ENCODE measurements at places on chromosomes 12 and 14.

- DNase-seq = no peak
Observed at GRCh38 chr14:31068235-31068634, 42.1 kb upstream of the STRN3 start.

GRCh38 chr14:105087308-105087962 is 22.2 kb upstream of the GPR132 start:
- DNase-seq = peak; percentile 72

DNA sequence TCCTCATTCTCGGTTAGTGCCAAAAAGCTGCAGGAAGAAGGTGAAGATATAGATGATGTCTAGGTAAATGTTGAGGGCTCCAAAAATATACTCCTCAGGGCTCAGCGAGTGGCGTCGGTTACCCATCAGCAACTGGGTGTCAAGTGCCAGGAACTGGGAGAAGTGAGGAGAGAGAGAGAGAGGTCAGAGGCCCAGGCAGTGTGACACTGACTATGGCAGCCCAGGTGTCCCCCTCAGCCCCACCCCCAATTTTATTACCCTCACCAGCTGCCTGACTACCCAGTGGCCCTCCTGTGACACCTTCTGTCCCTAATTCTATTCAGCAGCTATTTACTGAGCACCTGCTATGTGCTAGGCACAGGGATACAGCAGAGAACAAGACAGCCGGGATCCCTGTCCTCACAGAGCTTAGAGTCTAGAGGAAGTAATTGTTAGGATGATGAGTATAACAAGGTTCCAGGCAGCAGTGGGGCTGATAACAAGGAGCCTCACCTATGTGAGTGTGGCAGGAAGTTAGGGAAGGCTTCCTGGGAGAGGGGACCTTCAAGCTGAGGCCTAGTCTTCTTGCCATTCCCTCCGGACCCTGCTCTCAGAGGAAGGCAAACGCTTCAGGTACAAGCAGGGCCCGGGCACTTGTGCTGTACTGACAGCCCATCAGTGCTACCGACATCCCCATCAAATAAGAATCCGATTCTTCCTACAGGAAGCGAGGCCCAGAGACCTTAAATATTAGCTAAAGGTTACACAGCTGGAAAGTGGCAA is 27.8 kb upstream of the BCDIN3D start:
- no peak for DNase-seq

DNA sequence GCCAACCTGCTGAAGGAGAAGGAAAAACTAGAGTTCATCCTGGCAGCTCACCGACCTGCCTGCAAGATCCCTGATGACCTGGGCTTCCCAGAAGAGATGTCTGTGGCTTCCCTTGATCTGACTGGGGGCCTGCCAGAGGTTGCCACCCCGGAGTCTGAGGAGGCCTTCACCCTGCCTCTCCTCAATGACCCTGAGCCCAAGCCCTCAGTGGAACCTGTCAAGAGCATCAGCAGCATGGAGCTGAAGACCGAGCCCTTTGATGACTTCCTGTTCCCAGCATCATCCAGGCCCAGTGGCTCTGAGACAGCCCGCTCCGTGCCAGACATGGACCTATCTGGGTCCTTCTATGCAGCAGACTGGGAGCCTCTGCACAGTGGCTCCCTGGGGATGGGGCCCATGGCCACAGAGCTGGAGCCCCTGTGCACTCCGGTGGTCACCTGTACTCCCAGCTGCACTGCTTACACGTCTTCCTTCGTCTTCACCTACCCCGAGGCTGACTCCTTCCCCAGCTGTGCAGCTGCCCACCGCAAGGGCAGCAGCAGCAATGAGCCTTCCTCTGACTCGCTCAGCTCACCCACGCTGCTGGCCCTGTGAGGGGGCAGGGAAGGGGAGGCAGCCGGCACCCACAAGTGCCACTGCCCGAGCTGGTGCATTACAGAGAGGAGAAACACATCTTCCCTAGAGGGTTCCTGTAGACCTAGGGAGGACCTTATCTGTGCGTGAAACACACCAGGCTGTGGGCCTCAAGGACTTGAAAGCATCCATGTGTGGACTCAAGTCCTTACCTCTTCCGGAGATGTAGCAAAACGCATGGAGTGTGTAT is 2.4 kb downstream of the FOS start:
- peak; percentile 69 for DNase-seq

- no peak for DNase-seq
Observed at GRCh38 chr12:98948343-98948949, 303.4 kb downstream of the APAF1 start.

GRCh38 chr12:42564996-42565395 is 24.6 kb downstream of the PRICKLE1 start:
- no peak for DNase-seq

GRCh38 chr14:68521961-68522509 is 270.8 kb downstream of the ZFP36L1 start:
- no peak for DNase-seq

DNA sequence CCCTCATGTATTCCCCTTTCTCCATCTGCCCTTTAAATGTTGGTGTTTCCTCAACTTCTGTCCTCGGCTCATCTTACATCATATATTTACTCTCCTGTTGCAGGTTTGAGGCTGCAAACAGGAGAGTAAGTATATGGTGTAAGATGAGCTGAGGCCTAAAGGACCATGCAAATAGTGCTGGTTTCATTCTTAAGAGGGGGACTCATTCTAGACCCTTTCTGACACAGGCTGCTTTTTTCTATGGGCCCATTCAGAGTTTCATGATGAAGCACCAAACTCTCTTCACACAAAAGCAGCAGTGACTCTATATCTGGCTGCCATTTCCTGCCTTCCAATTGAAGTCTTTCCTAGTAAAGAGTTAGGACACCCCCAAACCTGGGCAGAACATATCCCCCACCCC is 218.5 kb downstream of the PHLDA1 start:
- DNase-seq = no peak

- peak; percentile 92 for DNase-seq
Observed at GRCh38 chr14:32073537-32074189, 3.4 kb upstream of the ARHGAP5 start.

- no peak for DNase-seq
Observed at GRCh38 chr14:43341921-43342320, 1165.2 kb downstream of the FSCB start.

DNA sequence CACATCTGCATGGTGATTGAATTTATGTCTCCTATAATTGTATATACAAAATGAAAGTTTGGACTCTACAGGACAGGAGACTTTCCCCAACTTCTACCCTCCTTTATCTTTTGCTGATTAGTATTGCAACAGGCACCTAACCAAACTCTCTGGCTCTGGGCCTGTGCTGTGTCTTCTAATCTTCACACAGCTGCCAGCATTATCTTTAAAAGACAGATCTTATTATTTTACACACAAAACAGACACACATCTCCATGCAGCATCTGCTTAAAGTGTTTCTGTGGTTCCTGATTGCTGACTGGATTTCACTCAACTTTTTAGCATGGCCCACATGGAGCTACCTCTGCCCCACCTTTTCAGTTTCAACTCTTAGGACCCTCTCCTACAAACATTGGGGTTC is 154.9 kb upstream of the PELI2 start:
- DNase-seq = peak; percentile 51

DNA sequence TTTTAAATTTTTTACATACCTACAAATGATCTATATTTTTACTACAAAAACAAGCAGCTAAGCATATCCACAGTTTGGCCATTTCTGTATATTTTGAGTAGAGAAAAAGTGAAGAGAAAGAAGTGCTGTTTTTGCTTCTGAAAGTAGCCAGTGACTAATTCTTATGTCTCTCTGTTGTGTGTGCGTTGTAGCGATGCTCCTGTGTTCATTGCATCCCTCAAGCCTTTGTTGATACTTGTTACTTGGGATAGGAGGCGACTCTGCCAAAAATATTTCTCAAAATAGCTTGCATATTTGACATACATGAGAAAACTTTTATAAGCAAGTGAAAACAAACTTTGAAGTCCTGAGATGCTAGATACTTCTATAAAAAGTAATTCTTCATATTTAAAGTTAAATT is 714.1 kb downstream of the FSCB start:
- no peak for DNase-seq

DNA sequence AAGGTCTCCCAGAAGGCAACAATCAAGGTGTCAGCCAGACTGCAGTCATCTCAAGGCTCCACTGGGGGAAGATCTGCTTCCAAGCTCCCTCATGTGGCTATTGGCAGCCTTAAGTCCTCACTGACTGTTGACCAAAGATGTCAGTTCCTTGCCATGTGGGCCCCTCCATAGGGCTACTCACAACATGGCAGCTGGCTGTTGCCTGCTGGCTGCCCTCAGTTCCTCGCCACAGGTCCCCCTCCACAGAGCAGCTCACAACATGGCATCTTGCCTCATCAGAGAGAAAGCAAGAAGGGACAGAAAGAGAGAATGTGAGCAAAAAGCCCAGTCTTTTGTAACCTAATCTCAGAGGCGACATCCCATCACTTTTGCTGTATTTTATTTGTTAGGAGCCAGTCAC is 34.4 kb upstream of the EGLN3 start:
- no peak for DNase-seq

- peak; percentile 7 for DNase-seq
Observed at GRCh38 chr12:57939291-57939690, 2.1 kb upstream of the ATP23 start.

- peak; percentile 23 for DNase-seq
Observed at GRCh38 chr14:67170660-67171059, 18.6 kb upstream of the GARIN2 start.

DNA sequence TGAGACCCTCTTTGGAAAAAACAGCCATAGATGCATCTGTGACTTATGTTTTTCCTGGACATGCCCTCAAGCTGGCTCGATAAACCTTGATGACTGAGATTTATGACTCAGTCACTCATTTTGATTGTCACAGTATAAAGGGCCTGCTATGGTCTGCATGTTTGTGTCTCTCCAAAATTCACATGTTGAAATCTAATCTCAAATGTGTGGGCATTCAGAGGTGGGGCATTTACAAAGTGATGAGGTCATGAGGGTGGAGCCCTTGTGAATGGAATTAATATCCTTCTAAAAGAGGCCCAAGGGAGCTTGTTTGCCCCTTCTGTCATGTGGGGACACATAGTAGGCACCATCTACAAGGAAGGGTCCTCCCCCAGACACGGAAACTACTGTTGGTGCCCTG is 372.9 kb downstream of the APAF1 start:
- no peak for DNase-seq

GRCh38 chr14:43369710-43370564 is 1137.1 kb downstream of the FSCB start:
- no peak for DNase-seq

GRCh38 chr12:22034709-22035506 is 11.1 kb upstream of the CMAS start:
- DNase-seq = no peak

DNA sequence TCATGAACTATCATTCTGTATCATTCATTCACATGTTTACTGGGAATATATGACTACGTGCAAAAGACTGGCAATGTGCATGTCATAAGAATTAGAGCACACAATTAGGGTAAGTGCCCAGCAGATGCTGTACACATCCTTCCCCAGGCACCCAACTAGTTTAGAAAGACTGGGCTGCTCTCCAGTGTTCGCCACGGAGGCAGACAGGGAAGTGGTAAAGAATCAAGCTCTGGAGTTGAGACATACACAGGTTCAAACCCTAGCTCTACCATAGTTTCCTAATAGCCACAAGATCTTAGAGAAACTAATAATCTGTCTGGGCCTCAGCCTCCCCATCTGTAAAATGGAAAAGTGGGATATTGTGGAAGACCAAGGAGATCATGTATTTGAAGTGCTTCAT is 6.8 kb downstream of the TMCC3 start:
- DNase-seq = no peak

- no peak for DNase-seq
Observed at GRCh38 chr14:85243321-85243720, 286.6 kb upstream of the FLRT2 start.

- peak; percentile 24 for DNase-seq
Observed at GRCh38 chr14:54374117-54374884, 22.5 kb upstream of the CDKN3 start.

GRCh38 chr12:120079411-120080400 is 36.8 kb downstream of the RAB35 start:
- DNase-seq = peak; percentile 8

- DNase-seq = peak; percentile 58
Observed at GRCh38 chr12:115756804-115757203, 520.7 kb downstream of the MED13L start.

DNA sequence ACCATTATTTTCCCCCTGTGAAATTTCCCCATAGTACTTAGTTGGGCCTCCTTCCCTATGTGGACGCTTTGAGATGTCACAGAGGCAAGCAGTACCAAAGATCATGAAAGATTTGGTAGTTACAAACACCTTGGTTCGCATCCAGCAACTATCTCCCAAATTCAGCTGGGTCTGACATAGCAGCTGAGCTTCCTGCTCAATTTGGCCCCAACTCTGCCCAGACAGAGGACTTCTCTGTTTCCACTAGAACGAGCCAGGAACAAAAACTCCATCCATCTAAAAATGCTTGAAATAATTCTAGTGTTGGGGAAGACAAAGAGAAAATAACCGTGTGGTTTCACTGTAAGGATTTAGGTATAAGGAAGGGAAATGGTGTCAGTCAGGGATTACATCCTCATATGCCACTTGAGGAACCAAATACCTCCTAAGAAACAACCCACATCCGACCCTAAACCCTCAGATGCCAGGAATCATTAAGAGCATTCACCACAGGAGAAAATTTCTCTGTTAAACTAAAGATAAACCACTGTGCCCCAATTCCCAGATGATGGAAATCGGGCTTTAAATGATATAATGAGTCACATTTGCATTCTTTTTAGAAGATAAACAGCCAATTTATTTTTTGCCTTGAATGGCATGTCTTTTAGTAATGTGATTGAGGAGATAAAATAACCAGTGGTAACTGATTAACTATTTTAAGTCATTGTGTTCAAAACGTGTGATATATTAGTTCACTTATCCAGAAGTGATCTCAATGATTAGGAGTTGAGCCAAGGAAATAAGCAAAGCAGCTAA is 103.7 kb upstream of the IFNG-AS1 start:
- no peak for DNase-seq

- DNase-seq = no peak
Observed at GRCh38 chr12:132554845-132555630, 55.3 kb downstream of the LRCOL1 start.

GRCh38 chr12:121217761-121218160 is 7.8 kb downstream of the P2RX4 start:
- no peak for DNase-seq

- no peak for DNase-seq
Observed at GRCh38 chr12:11524446-11524845, 125.0 kb upstream of the ETV6 start.

DNA sequence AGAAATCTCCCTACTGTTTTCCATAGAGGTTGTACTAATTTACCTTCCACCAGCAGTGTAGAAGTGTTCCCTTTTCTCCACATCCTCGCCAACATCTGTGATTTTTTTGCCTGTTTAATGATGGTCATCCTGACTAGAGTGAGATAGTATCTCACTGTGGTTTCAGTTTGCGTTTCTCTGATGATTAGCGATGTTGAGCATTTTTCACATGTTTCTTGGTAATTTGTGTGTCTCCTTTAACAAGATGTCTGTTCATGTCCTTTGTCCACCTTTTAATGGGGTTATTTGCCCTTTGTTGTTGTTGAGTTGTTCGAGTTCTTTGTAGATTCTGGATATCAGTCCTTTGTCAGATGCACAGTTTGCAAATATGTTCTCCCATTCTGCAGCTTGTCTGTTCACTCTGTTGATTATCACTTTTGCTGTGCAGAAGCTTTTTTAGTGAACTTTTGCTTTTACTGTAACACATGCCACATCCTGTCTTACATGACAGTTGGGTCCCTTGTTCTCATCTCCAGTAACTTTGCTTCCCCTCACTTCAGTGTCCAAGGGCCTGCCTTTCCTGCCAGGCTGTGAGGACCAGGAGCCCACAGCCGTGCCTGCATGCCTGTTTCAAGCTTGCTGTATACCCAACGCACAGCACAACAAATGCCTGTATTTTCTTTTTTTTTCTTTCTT is 64.9 kb downstream of the SPRING1 start:
- no peak for DNase-seq

Measured in fibroblast of villous mesenchyme (primary cell).